ENCODE measurements at places on chromosomes 6 and 20.

- no peak overlapping the region for H3K27ac ChIP-seq
- no peak for DNase-seq
- H3K36me3 ChIP-seq: no peaks in the 10 kb centered on the region
- H3K27me3 ChIP-seq: peaks cover 21% of the 10 kb centered on the region
- peaks cover 18% of the 10 kb centered on the region for H3K4me1 ChIP-seq
Observed at GRCh38 chr6:109009962-109010704, 84.5 kb downstream of the SESN1 start.

- DNase-seq: no peak
- no peaks in the 10 kb centered on the region for H3K36me3 ChIP-seq
- H3K4me3 ChIP-seq: no peak overlapping the region
Observed at GRCh38 chr20:6468423-6469116, 298.9 kb upstream of the BMP2 start.

DNA sequence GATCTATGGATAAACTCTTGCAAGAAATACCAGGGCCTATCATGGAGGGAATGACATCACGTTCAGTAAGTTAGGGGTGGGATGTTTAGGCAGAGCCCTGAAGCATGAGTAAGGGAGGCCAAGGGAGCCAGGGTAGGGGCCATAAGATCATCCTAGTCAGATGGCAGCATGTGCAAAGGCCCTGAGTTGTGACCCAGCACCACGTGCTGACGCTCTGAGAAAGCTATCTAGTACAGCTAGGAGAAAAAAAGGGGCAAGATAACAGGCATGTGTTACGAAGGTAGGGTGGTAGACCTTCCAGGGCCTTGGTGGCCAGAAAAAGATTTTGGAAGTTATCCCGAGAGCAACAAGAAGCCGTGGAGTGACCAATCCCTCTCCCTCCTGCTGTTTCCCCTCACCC is 22.3 kb downstream of the KCNB1 start:
- H3K4me3 ChIP-seq: no peak overlapping the region
- no peaks in the 10 kb centered on the region for H3K36me3 ChIP-seq
- H3K27ac ChIP-seq: no peak overlapping the region
- no peak for DNase-seq
- no peaks in the 10 kb centered on the region for H3K27me3 ChIP-seq

DNA sequence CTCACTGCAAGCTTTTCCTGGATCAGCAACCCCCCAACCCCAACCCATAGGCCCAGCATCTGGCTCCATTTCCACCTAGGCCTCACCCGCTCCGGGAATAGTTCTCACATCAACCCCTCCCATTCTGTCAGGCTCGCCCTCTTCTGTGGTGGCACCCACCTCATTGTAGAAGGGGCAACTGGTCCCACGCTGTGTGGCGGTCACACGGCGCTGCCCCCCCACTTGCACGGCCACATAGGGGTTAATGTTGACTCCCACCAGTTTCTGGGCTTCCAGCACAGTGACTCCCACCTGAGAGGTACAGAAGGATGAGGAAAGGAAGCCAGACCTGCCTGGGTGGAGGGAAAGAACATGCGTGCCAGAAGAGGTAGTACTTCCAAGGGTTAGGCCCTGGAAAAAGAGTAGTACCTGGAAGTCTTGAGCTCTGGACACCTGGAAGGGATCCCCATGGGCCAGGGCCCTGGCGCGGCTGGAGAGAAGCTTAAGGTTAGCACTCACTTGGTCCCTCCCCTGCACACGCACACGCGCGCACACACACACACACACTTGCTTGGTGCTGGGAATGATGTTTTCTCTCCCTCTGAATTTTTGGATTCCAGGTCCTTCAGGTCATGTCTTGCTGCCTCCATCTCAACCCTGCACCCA is 12.7 kb upstream of the SPAG4 start:
- H3K4me1 ChIP-seq: peaks cover 5% of the 10 kb centered on the region
- DNase-seq: no peak
- peaks cover 57% of the 10 kb centered on the region for H3K27me3 ChIP-seq
- peak overlapping the region; percentile 35 for H3K4me3 ChIP-seq
- no peak overlapping the region for H3K27ac ChIP-seq

GRCh38 chr20:19274412-19275015 is 62.1 kb downstream of the SLC24A3 start:
- no peak overlapping the region for H3K4me3 ChIP-seq
- no peaks in the 10 kb centered on the region for H3K36me3 ChIP-seq
- peak; percentile 12 for DNase-seq
- H3K27me3 ChIP-seq: peaks cover 94% of the 10 kb centered on the region
- peaks cover 9% of the 10 kb centered on the region for H3K4me1 ChIP-seq

GRCh38 chr6:13589801-13590200 is 15.4 kb downstream of the SIRT5 start:
- H3K4me3 ChIP-seq: no peak overlapping the region
- no peak overlapping the region for H3K27ac ChIP-seq
- no peak for DNase-seq
- no peaks in the 10 kb centered on the region for H3K27me3 ChIP-seq
- H3K4me1 ChIP-seq: no peaks in the 10 kb centered on the region
- peaks cover 8% of the 10 kb centered on the region for H3K36me3 ChIP-seq

DNA sequence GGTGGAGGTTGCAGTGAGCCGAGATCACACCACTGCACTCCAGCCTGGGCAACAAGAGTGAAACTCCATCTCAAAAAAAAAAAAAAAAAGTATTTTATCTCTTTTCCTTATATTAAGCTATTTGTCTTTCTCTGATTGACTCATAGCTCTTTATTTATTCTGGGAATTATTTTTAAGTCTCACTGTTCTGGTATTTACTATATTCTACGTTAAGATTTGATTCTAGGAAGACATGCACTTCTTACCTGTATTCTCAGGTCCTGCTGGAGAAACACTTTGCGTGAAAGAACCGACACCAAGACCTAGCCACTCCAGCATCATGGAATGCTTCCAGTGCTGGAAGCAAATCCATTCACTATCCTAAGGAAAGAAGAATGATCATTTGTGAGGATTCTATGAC is 17.6 kb downstream of the ZNFX1 start:
- H3K27me3 ChIP-seq: no peaks in the 10 kb centered on the region
- H3K27ac ChIP-seq: no peak overlapping the region
- DNase-seq: no peak
- no peak overlapping the region for H3K4me3 ChIP-seq
- no peaks in the 10 kb centered on the region for H3K4me1 ChIP-seq
- H3K36me3 ChIP-seq: peaks cover 21% of the 10 kb centered on the region

DNA sequence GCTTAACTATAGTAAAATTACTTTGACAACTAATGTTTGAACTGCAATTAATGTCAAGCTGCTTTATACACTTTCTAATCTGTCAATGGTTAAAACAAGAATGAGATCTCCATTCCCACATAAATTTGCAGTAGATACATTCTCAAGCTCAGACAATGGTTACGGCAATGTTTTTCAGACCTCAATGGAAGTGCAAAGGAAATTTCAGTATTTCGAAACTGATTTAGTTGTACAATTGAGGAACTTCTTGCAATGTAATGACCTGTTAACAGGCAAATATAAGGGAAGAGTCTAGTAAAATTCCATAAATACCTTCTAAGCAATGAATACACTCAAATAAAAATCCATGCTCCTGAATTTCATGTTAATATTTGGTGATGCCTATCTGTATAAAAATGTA is 94.7 kb downstream of the ADTRP start:
- H3K27ac ChIP-seq: no peak overlapping the region
- H3K36me3 ChIP-seq: no peaks in the 10 kb centered on the region
- no peak for DNase-seq

- DNase-seq: no peak
- H3K4me1 ChIP-seq: no peaks in the 10 kb centered on the region
- H3K27ac ChIP-seq: no peak overlapping the region
- no peaks in the 10 kb centered on the region for H3K27me3 ChIP-seq
Observed at GRCh38 chr6:139337830-139338229, 36.6 kb downstream of the CITED2 start.

- DNase-seq: no peak
- H3K4me1 ChIP-seq: no peaks in the 10 kb centered on the region
- H3K36me3 ChIP-seq: no peaks in the 10 kb centered on the region
Observed at GRCh38 chr6:14986370-14986769, 259.5 kb upstream of the JARID2 start.

- no peaks in the 10 kb centered on the region for H3K36me3 ChIP-seq
- H3K4me3 ChIP-seq: no peak overlapping the region
- H3K27me3 ChIP-seq: no peaks in the 10 kb centered on the region
- DNase-seq: no peak
Observed at GRCh38 chr20:6698723-6699122, 68.8 kb upstream of the BMP2 start.

- no peak overlapping the region for H3K27ac ChIP-seq
- no peaks in the 10 kb centered on the region for H3K27me3 ChIP-seq
- peaks cover 3% of the 10 kb centered on the region for H3K36me3 ChIP-seq
Observed at GRCh38 chr6:139820210-139820609, 445.8 kb upstream of the CITED2 start.

- H3K36me3 ChIP-seq: no peaks in the 10 kb centered on the region
- no peak overlapping the region for H3K27ac ChIP-seq
- H3K4me1 ChIP-seq: no peaks in the 10 kb centered on the region
- H3K27me3 ChIP-seq: no peaks in the 10 kb centered on the region
- no peak for DNase-seq
- no peak overlapping the region for H3K4me3 ChIP-seq
Observed at GRCh38 chr6:81487489-81487888, 265.0 kb downstream of the TENT5A start.

DNA sequence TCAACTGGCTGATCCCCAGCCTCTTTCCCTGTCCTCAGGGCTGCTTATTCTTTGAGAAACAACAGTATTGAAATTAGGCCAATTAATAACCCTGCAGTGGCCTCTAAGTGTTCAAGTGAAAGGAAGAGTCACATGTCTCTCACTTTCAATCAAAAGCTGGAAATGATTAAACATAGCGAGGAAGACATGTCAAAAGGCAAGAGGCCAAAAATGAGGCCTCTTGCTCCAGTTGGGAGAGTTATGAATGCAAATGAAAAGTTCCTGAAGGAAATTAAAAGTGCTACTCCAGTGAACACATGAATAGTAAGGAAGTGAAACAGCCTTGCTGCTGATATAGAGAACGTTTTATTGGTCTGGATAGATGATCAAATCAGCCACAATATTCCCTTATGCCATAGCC is 131.5 kb downstream of the MACROD2 start:
- H3K27ac ChIP-seq: no peak overlapping the region
- H3K4me3 ChIP-seq: no peak overlapping the region
- H3K4me1 ChIP-seq: no peaks in the 10 kb centered on the region
- no peaks in the 10 kb centered on the region for H3K27me3 ChIP-seq
- H3K36me3 ChIP-seq: no peaks in the 10 kb centered on the region

DNA sequence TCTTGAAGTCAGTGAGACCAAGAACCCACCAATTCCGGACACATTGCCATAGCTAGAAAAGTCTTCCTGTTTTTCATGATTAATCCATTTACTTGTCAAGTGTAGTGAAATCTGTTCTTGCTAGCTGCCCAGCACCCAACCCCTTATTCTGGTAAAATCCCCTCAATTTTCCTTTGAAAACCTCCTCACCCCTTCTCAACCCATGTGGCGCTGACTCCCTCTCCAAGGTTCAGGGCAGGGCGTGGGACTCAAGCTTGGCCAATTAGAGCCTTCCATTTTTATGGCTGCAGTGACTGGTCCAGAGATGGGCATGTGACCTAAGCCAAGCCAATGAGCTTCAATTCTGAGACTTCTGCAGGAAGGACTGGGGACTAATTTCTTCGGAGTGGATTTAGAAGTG is 9.8 kb upstream of the ZBP1 start:
- peaks cover 4% of the 10 kb centered on the region for H3K4me1 ChIP-seq
- no peak for DNase-seq
- H3K27me3 ChIP-seq: no peaks in the 10 kb centered on the region
- no peak overlapping the region for H3K27ac ChIP-seq
- no peak overlapping the region for H3K4me3 ChIP-seq

DNA sequence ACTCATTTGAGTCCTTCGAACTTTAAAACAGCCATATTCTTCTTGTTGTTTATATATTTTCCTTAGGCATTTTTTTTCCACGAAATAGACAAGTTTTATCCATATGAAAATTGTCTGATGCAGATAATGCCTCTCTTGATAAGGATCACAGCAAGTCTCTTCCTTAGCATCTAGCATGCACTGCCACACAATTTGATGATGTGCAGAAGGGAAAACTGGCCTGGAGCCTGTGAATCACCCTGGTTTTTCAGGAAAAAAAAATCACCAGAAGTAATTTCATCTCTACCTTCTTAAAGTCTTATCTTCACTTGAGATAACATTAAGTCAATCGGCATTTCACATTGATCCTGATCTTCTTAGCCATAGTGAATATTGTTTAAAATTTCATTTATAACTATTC is 199.8 kb downstream of the TENT5A start:
- H3K27me3 ChIP-seq: no peaks in the 10 kb centered on the region
- H3K36me3 ChIP-seq: no peaks in the 10 kb centered on the region
- no peaks in the 10 kb centered on the region for H3K4me1 ChIP-seq
- H3K27ac ChIP-seq: no peak overlapping the region

- no peaks in the 10 kb centered on the region for H3K27me3 ChIP-seq
- no peaks in the 10 kb centered on the region for H3K36me3 ChIP-seq
- peaks cover 17% of the 10 kb centered on the region for H3K4me1 ChIP-seq
- H3K27ac ChIP-seq: no peak overlapping the region
- H3K4me3 ChIP-seq: no peak overlapping the region
Observed at GRCh38 chr20:20267685-20268370, 100.1 kb upstream of the INSM1 start.

- H3K27me3 ChIP-seq: no peaks in the 10 kb centered on the region
- DNase-seq: no peak
- peaks cover 20% of the 10 kb centered on the region for H3K4me1 ChIP-seq
- peaks cover 2% of the 10 kb centered on the region for H3K36me3 ChIP-seq
Observed at GRCh38 chr6:164296411-164296810, 881.9 kb downstream of the QKI start.

GRCh38 chr6:23272536-23272935 is 703.2 kb downstream of the HDGFL1 start:
- peaks cover 4% of the 10 kb centered on the region for H3K4me1 ChIP-seq
- H3K36me3 ChIP-seq: no peaks in the 10 kb centered on the region
- no peak overlapping the region for H3K4me3 ChIP-seq
- no peak overlapping the region for H3K27ac ChIP-seq
- no peaks in the 10 kb centered on the region for H3K27me3 ChIP-seq

DNA sequence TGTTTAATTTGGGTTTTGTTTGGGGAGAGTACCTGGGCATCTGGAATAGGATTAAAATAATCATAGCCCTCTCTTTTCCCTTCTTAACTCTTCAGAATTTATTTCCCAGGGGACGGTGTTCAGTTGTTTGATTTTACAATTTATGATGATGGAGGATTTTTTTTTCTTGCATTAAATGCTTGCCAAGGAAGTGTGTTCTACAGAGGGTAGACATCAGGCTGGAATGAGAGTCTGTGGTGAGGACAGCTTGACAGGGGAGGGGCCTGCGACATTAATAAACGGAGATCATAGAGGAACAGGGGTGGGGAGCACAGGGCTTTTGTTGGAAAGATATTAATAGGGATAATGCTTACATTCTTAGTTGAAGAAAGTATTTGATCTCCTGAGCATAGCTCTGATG is 297.5 kb downstream of the CLIC5 start:
- H3K4me3 ChIP-seq: no peak overlapping the region
- H3K4me1 ChIP-seq: peaks cover 9% of the 10 kb centered on the region
- H3K27me3 ChIP-seq: no peaks in the 10 kb centered on the region
- no peak overlapping the region for H3K27ac ChIP-seq

GRCh38 chr6:134878136-134878535 is 71.8 kb downstream of the ALDH8A1 start:
- no peak for DNase-seq
- peaks cover 5% of the 10 kb centered on the region for H3K4me1 ChIP-seq
- peaks cover 4% of the 10 kb centered on the region for H3K27me3 ChIP-seq
- no peak overlapping the region for H3K4me3 ChIP-seq
- peaks cover 2% of the 10 kb centered on the region for H3K36me3 ChIP-seq
- no peak overlapping the region for H3K27ac ChIP-seq

GRCh38 chr6:110390404-110390803 is 25.0 kb downstream of the DDO start:
- no peaks in the 10 kb centered on the region for H3K27me3 ChIP-seq
- peaks cover 14% of the 10 kb centered on the region for H3K4me1 ChIP-seq
- no peak for DNase-seq
- H3K4me3 ChIP-seq: no peak overlapping the region

Measured in neural crest cell (in vitro differentiated cells).